ENCODE measurements at places on chromosomes 11 and 22. TPM values are rescaled to one million over a fixed set of nuclear protein-coding genes. Genes with fewer than 3 reads are reported as not detected.

DNA sequence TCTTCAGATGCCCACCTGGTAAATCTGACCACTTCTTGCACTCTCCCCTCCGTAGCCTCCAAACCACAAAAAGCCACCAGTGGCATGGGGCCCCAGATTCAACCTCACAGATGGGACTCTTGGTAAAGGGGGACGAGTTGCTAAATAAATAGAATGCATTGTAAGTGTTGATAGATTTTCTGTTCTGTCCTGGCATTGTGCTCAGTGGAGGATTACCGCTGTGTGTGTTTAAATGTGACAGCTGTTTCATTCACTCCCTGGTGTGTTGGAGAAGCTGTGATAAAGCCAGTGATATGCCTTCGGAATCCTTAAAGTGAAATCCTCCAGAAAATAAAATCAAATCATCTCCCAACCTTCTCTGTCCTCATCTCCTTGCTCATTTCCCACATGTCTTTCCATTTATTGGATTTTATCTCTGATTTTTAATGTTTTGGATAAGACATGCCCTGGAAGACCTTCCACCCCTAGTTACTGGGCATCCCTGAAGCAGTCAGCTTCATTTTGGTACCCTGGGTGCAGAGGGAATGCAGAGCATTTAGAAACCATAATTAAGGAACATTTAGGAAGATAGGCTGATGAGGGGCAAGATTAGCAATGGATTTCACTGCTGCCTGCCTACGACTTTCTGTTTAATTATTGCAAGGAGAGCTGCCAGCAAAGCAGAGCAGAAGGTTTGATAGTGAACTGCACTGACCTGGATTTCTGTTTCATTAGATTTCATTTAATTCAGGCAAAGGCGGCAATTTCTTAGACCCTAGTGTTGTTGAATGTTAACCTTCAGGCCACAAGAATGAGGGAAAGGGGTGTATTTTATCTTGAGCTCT is 460.9 kb upstream of the KIRREL3 start:
- DNase-seq, result no peak

GRCh38 chr11:44139565-44140330 is 44.3 kb downstream of the EXT2 start:
- DNase-seq, result no peak

- no peak for DNase-seq
Measured at GRCh38 chr11:62514151-62514550, 32.5 kb downstream of the AHNAK start.

Gene RTN4RL2
- total RNA-seq, result not detected

GRCh38 chr11:2927121-2927800 is 2.0 kb downstream of the PHLDA2 start:
- DNase-seq, result no peak

Gene CHRM1
- total RNA-seq, result not detected

Gene MRPL48
- total RNA-seq, result 19.8 TPM

Gene PANX2
- total RNA-seq, result 1.8 TPM

DNA sequence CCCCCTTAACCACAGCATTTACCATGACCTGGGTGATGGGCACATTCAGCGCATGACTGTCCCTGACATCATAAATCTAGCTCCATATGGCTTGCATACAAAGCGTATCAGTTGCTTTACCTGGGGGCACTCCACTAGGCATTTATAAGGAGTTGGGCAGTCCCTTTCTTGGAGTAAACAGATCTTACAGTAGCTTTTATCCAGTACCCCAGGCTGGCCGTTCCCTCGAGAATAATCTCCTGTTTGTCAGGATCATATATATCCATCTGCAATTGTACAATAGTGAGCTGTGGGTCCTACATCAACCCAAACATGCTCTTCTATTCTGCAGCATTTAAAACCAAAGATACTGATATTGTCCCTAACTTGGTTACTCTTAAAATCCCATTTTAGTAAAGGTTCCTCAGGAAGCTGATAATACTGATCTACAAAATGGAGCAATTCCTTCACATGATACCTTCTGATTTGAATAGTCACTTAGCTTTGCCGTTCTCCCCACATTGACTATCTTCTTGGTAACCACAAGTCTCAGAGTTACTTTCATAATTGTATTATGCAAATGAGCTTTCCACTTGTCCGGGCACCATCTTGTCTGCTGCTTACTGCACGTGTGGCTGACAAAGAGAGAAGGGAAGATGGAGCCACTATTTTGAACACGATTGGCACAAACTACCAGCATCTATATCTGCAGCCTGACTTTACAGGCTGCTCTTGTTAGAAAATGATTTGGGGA is 205.0 kb downstream of the CWF19L2 start:
- DNase-seq, result no peak

Gene ADAMTS8
- total RNA-seq, result 1.2 TPM

DNA sequence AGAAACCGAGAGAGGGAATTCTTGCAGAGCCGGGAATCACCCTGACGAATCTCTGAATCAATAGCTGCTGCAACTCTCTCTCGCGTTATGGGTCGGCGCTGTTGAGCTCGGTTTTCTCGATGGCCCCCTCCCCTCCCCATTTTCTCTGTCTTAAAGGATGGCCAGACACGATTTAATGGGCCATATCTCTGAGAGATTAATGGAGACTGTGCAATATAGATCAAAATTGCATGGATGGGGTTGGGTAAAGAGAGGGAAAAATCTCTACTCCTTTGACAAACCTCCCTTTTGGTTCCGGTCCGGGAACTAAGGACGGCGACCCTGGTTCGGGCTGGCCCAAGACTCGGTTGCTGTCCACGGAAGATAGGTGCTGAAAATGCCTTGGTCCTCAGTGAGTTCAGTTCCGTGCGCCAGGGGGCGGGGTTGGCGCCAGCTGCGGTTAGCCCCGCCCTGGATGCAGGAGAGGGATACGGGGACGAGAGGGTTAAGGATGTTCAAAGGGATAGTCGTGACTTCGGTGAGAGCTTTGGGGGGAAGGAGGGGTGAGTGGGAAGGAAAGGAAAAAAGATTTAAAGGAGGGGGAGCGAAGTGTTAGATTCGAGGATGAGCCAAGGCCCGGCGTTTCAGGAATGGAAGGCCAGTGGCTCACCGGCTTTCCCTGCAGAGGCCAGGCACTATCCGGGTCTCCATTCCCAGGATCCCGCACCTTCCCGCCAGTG is 103.6 kb upstream of the HSD17B12 start:
- DNase-seq, result no peak

GRCh38 chr11:63916837-63917691 is at the start of gene RCOR2:
Gene RCOR2 (minus strand): TSS chr11:63917164. CDS start chr11:63916456, 708 bp downstream.
- DNase-seq, result no peak
